ENCODE measurements at places on chromosomes 2 and 18.

DNA sequence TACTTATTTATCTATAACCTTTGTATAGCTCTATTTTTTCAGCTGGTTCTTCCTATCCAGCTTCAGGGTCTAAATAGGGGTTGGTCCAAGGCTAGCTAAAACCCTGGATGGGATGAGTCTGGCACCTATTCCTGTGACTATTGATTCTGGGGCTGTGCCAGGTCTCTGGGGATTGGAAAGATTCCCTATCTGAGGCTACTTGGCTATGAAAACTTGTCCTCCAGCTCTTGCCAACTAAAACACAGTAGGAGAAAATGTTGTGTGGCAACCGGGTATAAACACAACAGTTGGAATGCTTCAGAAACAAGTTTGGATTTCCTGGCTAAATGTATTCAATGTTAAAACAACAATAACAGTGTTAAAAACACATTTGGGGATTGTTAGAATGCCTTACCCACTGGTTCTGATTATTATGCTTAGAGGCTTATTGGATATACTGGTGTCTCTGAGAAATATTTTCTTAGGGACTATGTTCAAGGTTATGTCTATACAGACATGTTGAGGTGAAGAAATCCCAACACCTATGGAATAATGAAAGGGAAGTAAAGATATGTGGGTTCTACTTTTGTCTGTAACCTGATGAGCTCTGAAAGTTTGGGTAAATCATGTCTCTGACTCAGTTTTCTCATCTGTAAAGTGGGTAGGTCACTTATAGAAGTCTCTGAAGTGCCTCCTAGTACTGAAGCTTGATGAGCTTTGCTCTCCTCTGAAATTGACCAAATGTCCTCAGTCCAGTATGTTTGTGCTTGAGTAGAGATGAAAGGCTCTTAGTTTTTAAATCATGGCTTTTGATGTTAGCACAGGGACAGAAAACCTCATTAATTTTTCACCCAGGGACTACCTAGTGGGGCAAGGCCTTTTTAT, 460.7 kb downstream of the MTX2 start:
- no peak for DNase-seq

DNA sequence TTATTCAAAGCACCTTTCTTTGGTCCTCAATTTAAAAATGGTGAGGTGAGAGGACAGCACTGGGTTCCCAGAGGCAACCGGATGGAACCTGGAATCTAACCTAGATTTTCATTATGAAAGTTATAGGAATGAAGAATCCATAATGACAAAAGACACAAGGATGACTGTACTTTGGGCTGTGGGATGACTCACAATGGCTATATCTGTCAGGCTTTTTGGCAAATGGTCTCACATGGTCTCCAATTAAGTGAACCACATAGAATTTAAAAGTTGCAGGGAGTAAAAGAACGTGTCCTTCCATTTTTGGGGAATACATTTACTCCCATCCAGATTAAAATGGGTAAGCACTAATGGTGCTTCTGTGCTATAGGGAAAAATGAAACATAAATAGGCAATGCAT, 31.8 kb upstream of the LYPD1 start:
- DNase-seq: no peak

DNA sequence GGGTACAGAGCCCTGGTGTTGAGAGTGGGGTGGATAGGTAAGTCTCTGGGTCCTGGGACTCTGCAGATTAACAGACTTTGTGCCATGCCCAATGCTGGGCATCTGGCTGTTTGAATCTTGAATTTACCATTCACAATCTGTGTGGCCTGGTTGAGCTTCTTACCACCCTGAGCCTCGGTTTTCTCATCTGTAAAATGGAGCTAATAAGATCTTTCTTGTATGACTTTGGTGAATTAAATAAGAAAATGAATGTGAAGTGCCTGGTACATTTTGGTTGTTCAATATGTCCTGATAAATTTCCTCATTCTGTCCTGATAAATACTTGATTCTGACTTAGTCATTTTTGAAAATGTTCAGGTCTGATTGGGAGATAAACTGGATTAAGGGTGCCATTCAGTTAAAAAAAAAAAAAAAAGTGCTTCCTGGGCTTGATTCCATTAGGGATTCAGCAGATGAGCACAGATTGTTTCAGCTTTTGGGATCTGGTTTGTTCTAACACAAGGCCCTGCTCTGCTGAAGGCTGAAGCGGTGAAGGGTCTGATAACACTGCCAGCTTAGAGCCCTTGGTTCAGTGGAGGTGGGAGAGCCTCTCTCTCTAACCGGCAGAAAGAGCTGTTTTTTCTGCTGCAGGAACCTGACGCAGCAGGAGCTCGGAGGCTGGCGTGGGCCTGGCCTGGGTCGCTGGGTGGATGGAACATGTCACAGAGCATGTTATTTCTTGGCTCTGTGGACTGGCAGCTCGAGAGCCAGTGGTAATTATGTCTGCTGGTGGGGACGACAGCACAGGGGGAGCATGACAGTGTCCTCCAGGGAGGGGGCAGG, 84.5 kb upstream of the MCFD2 start:
- DNase-seq: no peak

DNA sequence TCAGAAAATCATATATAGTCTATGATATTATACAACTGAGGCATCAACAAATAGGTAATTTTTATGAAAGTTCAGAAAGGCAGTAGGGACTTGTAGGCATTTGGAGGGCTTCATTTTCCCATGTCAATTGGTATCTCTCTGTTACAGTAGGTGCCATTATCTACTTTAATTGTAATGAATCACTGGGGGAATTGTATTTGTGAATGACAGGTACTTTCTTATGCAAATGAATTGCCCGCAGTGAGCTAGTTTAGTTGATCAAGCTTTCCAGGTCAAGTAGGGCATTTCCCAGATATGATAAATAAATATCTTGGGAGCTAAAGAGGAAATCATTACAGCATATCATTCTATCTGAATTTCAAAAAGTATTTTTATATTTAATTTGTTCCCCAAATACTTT, 1116.3 kb downstream of the DPP10 start:
- no peak for DNase-seq

DNA sequence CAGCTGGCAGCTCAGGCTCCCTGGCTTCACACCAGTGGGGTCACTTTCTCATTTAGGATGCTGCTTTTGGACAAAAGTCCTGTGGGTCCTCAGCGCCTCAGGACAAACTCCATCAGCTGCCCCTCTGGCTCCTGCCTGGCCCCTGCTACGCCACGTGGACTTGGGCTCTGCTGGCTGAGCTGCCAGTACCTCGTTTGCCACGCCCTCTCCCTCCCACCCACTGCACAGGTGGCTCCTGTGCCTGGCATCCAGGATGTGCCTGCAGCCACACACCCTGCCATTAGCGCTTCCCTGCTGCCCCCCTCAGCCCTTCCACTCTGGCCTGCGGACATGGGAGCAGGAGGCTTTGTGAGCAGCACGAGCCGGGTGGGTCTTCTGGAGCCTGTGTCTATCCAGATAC, 118.9 kb downstream of the ZNF236 start:
- DNase-seq: no peak

DNA sequence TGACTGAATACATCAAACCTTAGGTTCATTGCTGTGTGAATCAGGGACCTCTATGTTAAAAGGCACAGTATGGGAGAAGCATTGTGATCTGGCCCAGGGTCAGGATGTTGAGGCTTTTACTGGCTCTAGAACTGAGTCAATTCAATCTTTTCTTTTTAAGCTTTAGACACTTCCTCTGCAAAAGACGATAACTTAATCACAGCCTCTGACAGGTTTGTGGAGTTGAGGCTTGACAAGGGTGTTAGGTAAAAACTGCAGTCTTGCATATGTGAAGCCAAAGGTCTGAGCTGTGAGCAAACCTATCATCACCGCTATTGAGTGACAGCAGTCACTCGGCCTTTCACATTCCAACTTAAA, 17.3 kb upstream of the ARHGAP25 start:
- no peak for DNase-seq

DNA sequence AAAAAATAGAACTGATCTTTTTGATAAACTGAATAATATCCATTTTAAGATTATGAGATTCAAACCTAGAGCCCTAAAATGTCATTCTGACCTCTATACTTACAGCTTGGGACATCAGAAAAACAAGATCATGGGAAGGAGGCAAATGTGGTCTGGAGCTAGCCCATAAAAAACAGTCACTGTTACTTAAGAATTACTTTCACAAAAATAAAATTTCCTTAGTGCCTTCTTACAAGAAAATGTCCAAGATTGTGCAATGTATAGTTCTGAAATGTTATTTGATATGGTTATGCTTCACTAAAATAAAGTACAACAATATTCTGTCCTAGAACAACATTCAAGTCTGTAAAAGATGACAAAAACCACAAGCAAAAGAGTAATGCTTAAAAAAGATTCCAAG, 247.6 kb downstream of the DYM start:
- no peak for DNase-seq

- DNase-seq: no peak
Measured at GRCh38 chr18:43846299-43846698, 569.0 kb upstream of the SYT4 start.

DNA sequence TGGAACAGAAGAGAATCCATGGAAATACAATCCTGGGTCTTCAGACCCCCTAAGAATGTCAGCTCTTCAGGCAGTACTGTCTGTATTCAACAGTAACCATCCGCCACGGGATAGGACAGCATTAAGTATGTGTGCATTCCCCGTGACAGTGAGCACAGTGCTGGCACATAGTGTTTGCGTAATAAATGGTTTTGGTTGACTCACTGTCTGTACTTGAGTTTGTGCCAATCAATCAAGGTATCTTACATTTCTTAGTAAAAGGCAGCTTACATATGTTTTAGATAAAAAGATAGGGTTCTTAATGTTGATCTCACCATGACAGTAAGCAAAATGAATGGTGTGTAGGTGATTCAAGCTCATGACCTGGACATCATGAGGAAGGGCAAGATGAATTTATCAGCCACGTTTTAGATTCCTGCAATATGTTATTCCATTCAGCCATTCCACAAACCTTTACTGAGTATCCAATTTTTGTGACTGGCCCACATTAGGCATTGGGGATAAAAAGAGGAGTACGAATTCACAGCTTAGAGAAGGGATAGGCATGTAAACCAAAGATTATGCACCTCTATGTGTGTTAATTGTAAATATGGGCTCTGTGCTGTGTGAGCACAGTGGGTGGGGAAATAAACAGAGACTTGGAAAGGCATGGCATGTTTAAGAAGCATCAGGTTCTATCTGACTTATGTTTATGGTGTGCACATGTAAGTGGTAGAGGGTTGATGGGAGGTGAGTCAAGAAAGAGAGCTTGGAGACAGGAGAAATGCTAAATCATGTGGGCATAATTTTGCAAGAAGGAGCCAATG, 258.8 kb downstream of the SLC8A1 start:
- no peak for DNase-seq

DNA sequence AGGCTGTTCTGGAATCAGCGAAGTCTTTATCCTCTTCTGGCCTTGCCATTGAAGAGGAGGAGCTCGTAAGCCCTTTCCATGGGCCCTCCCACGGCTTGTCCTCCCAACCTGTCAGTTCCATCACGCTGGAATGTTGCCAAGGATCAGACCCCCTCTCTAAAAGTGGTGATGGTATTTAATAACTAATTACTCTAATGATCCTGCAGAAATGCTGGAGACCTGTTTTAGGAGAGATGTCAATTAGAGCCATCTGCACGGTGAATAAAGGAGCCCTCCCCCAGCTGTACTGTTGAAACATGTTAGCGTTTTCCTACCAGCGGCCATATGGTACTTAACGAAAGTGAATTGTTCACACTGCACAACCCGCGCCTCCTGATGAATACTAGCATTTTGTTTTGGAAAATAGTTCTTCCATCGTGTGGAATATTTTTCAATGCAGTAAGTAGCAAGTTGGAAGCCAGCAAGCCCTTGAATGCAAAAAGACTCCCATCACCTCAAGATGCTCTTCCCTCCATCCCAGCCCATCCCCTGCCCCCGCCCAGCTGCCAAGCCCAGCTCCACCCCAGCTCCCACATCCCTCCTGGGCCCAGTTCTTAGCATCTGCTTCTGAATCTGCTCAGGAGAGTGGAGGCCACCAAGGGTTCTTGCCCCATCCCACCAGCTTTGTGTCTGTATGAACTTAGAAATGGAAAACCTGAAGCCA, 145.4 kb downstream of the KLHL29 start:
- DNase-seq: no peak

DNA sequence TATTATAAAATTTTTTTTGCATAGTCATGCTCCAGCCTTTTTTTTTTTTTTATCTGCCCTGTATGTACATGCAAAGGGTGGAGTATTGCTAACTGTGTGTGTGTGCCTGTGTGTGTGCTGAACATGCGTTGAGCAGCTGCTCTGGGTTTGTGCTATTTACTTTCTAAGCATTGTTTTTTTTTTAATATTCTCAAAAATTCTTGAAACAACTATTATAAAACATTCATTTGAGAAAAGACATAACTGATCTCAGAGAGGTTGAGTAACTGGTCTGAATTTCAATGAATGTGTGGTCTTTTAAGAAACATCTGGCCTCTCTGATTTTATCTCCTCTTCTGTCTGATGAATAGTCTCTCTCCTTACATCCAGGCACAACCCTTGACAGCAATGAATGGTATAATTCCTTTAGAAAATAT, 366.0 kb upstream of the SLC14A2 start:
- DNase-seq: no peak

DNA sequence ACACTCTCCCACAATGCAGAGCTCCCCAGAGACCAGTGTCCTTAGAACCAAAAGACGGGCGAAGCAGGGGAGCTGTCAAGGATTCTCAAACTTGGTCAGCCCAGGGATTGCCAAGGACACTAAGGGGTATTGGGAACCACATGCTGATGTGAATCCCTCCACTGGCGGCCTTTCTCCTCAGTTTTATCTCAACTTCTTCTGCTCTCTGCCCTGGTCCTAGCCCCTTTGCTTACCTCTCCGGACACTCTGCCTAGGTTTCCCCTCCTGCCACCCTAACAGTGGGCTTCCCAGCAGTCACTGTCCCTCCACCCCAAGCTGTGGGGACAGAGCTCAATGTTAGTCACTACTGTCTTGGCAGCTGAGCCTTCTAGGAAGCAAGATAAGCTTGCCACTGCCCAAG, 61.1 kb downstream of the POLR1A start:
- no peak for DNase-seq

DNA sequence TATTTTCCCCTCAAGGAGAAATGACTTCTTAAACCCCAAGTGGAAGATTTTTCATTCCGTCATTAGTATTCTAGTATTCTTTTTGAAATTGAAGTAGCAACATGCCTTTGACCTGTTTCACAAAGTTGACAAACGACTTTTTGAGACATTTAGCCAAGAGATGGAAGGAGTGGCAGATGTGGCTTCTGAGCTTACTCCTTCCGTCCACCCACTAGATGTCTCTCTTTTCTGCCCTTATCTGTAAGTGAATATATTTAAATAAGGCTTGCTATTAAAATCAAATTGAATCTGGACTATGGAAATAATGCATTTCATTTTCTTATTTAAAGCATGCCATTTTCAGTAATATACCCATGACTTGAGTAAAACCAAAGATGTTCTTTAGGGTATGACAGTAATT, 74.1 kb downstream of the ACTR3 start:
- DNase-seq: no peak

All from activated T-cell treated with anti-CD3 and anti-CD28 coated beads for 24 hours (primary cell).